ENCODE measurements at places on chromosomes 12 and 14.

DNA sequence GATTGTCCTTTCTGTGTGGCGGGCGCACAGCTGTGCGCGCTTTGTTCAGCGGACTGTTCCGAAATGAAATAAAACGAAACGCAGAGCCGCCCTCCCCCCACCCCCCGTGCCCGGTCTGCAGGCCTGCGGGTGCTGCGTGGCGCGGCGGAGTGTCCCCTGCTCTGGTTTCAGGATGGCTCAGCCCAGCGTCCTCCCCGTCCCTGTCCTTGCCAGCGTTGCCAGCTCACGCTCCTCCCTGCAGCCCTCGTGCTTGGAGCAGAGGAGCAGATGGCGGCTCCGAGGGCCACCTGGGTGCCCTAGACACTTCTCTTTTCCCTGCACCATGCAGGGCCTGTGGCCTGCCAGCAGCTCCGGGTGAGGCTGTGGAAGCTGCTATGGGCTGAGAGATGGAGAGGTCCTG is 17.5 kb upstream of the BEGAIN start:
- DNase-seq = no peak

GRCh38 chr12:75699728-75700496 is 188.5 kb upstream of the KRR1 start:
- no peak for DNase-seq

- no peak for DNase-seq
These were observed 897 bp upstream of the TBX3 start for GRCh38 chr12:114684870-114685273.

DNA sequence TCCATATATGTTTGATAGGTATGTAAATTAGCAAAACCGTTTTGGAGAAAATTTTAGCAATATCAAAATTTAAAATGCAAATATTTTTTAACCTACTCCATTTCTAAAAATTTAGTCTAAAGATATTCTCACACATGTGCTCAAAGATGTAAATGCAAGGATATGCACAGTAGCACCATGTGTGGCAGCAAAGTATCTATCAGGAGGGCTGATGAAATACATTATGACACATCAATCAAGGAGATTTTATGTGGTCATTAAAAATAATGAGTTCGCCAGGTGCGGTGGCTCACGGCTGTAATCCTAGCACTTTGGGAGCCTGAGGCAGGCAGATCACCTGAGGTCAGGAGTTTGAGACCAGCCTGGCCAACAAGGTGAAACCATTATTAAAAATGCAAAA is 8.0 kb upstream of the C1R start:
- DNase-seq = no peak

DNA sequence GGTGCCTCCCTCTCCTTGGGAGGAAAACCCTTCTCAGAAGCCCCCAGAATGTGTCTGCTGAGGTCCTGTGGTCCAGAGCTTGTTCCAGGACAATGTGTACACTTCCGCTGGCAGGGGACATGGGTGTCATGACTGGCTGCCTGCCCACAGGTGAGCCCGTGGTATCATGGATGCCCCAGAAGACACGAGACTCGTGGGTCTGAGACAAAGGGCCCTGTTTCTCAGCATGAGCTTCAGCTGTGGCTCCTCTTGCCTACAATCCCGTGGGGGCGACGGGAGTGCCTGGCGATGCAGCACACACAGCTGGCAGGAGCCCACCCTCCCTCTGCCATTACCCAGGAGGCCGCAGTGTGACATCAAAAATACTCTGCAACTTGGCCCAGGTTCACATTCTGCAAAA is 7.0 kb downstream of the TMEM121 start:
- DNase-seq = no peak

- DNase-seq = no peak
These were observed 47.1 kb upstream of the KICS2 start for GRCh38 chr12:64269161-64269560.

DNA sequence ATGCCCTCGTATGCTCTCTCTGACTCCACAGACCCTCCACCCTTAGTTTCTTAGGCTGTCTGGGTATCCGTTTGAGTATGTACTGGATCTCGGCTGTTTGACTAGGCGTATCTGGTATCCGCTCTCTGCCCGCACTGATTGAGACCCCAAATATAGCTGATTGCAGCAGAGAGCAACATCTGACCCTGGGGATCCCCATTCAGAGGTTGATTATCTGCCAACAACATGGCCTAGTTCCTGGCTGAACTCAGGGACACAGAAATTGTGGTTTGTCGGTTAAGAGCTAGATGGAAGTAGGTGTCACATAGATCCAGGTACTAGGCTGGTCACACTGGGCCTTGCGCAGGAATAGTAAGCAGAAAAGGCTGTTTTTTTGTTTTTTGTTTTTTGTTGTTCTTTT is 359.9 kb downstream of the FUT8 start:
- no peak for DNase-seq

GRCh38 chr12:3897371-3897971 is 24.3 kb upstream of the PARP11 start:
- peak; percentile 57 for DNase-seq

DNA sequence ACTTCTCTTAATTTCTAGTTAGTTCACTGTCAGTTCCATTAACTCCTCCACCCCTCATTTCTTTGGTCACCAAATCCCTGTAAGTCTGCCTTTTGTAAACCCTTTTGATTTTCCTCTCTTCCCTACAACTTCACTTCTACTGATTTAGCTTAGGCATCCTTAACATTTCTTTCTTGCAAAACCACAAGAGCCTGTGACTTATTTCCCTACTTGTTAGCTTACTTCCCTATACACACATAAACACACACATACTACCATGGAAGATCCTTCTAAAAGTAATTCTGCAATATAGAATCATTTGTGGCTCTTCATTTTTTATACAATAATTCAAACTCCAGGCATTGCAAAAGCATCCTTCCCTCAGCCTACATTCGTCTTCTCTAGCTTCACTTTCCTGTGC is 494.3 kb upstream of the USP15 start:
- no peak for DNase-seq

DNA sequence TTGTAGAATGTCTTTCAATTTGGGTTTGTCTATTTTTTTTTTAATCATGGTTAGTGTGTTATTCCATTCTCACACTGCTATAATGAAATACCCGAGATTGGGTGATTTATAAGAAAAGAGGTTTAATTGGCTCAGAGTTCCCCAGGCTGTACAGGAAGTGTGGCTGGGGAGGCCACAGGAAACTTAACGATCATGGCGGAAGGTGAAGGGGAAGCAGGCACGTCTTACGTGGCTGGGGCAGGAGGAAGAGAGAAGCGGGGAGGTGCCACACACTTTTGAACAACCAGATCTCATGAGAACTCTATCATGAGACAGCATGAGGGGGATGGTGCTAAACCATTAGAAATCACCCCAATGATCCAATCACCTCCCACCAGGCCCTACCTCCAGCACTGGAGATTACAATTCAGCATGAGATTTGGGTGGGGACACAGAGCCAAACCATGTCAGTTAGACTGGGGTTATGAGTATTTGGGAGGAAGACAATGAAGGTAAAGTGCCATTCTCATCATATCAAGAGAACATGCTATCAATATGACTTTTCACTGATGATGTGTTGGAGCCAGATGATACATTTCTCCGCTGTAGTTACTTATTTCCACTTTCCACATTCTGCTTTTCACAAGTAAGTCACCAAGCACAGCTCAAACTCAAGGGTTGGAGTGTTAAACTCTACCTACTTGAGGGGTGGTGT is 45.8 kb downstream of the AP5M1 start:
- no peak for DNase-seq

DNA sequence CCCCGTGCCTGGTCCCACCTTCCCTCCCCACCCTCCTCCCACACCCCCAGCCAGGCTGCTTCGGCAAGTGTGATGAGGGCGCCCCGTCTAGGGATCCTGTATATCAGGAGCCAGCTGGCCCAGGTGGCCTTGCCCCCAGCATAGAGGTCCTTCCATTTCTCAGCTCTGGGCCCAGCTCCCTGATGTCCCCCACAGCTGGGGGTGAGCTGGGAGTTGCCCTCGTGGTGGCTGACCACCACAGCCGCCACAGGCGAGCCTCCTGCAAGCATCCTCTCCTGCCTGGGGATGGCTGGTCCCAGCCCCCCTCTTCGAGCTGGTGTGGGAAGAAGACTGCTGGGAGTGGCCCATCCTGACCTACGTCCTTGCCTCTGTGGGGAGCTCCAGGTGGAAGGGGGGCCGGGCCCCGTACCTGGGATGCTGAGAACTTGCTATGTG is 7.4 kb downstream of the ASPG start:
- no peak for DNase-seq

GRCh38 chr14:74888164-74889158 is 6.7 kb downstream of the DLST start:
- DNase-seq = no peak

DNA sequence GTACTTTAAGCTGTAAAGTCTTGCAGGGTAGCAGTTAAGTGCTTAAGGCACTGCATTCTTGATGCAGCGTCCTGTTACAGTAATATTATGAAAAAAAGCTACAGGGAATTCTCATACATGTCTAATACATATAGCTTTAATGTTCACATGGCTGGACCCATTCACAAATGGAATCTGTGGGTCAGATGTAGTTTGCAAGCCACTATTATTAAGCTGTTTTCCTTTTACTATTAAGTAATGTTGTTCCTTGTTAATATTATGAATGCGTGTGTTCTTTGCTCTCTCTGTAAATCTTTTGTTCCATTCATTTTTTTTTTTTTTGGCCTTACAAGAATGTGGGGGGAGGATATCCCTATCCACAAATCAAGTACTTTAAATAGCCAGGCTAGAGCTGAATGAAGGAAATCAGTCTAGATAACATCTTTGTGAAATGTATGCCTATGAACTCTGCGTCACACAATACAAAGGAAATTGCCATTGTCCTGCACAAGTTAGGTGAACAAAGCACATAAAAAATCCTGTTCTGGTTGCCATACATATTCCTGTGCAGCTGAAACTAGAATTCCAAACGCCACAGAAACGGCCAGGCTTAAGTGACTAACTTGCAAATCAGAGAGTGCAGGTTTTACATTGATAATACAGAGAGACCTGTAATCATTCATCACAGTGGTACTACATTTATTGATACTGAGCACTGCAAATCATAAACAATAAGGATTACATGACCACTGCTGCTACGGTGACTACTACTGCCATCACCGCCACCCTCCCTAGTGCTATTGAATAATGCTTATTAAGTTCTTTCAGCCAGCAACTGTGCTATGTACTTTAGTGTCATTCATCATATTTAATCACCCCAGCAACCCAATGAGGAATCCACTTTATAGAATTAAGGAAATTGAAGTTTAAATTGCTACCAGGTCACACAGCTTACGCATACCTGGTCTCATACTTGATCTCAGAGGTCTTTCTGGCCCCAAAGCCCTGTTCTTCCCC is 111.9 kb downstream of the HMGA2 start:
- DNase-seq = no peak

- DNase-seq = no peak
These were observed 193.0 kb upstream of the TMEM132C start for GRCh38 chr12:128073937-128074336.

DNA sequence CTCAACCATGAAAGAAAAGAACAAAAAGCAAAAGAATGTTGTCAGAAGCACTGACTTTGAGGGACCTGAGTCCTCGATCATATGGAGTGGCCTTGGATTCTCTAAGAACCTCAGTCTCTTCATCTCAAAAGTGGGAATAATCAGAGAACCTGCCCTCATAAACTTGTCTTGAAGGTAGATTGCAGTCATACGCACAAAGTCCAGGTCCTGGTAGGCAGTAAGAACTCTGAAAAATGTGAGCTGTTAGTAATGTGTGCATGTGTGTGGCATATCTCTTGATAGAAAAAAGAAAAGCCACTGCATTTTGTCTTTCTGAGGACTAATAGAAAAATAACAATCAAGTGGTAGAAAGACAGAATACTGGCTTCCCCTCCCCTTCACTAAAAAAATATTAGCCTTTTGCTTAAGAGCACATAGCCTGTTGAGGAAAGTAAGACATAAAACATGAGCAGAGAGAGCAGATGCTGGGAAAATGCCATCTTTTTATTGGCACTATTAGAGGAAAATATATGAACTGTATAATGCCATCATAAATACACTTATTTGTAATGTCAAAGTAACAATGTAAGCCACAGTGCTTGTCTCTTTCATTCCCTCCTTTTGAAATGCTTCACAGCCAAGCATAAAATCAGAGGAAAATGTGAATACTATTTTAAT is 205.1 kb upstream of the TBX3 start:
- DNase-seq = no peak

GRCh38 chr14:25371068-25371467 is 321.1 kb upstream of the STXBP6 start:
- DNase-seq = no peak

- DNase-seq = no peak
These were observed 181.3 kb downstream of the CCDC59 start for GRCh38 chr12:82176761-82177490.

DNA sequence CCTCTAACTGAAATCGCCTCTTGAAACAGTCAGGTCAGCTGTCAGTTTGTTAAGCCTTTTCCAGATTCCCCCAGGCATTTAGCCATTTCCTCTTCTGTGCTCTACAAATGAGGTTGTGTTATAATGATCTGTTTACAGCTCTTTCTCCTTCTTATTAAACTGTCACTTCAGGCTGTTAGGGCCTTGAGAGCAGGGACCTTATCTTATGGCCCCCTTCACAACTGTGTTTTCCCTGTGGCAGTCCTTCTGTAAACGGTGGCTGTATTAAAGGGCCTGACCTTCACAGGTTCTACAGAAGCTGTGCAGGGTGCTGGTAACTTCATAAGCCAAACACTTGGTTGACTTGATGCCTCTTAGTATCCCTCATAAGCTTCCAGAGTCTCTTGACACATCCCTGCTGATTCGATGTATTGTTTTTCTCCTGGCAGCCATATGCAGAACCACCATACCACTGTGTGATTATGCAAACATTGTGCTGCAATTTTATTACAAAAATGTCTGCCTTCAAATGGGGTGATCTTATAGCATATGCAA is 104.7 kb downstream of the PLEKHA5 start:
- no peak for DNase-seq

- DNase-seq = peak; percentile 24
These were observed 60.6 kb downstream of the PTPRB start for GRCh38 chr12:70576341-70577282.

- peak; percentile 54 for DNase-seq
These were observed 179.2 kb upstream of the DCN start for GRCh38 chr12:91361864-91362263.

GRCh38 chr14:57051633-57052032 is 217.1 kb downstream of the EXOC5 start:
- no peak for DNase-seq

DNA sequence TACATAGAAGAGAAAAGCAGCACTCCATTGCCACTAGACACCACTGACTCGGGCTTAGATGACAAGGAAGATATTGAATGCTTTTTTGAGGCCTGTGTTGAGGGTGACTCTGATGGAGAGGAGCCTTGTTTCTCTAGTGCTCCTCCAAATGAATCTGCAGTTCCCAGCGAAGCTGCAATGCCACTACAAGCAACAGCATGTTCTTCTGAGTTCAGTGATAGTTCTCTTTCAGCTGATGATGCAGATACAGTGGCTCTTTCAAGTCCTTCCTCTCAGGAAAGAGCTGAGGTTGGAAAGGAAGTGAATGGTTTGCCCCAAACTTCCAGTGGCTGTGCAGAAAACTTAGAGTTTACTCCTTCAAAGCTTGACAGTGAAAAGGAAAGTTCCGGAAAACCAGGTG is 114.5 kb upstream of the NPAS3 start:
- DNase-seq = no peak

All from naive thymus-derived CD4-positive, alpha-beta T cell (primary cell).